Cerebellar cortex (tissue), 1 donor: ENCODE measurements at places on chromosomes 7 and 10.

DNA sequence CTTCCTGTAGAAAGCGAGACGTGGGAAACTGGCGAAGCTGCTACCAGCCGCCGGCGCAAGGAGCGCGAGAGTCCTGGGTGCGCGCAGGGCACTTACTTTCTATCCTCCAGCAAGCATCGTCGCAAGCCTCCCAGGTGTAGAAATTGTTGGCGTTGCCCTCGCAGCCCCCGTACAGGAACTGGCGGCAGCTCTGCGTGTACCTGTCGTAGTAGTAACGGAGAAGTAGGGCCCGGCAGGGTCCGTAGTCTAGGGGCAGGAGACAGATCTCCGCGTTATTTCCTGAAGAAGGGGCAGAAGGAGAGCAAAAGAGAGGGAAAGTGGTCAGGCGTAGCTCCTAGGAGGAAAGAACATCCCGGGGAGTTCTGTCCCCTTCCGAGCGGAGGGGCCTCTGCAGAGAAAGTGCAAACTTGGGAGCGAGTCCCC is 501 bp downstream of the TFPI2 start:
- DNase-seq = no peak

GRCh38 chr7:146366938-146367337 is 250.3 kb downstream of the CNTNAP2 start:
- DNase-seq = no peak

DNA sequence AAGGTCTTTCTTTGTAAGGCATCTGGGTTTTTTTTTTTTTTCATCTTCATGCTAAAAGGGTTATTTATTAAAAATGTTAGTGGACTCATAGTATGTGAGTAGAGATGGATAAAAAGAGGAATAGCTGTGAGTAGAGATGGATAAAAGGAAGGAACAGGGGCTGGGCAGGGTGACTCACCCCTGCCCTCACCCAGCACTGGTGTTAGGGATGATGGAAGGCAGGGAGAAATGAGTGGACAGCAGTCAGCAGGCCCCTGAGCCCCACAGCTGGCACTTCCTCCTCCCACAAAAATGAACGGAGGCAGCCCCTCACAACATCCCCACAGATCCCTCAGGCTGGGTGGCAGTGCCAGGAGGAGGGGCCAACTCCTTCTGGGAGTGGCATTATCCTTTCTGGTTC is 39.3 kb downstream of the ANTXRL start:
- DNase-seq = no peak

DNA sequence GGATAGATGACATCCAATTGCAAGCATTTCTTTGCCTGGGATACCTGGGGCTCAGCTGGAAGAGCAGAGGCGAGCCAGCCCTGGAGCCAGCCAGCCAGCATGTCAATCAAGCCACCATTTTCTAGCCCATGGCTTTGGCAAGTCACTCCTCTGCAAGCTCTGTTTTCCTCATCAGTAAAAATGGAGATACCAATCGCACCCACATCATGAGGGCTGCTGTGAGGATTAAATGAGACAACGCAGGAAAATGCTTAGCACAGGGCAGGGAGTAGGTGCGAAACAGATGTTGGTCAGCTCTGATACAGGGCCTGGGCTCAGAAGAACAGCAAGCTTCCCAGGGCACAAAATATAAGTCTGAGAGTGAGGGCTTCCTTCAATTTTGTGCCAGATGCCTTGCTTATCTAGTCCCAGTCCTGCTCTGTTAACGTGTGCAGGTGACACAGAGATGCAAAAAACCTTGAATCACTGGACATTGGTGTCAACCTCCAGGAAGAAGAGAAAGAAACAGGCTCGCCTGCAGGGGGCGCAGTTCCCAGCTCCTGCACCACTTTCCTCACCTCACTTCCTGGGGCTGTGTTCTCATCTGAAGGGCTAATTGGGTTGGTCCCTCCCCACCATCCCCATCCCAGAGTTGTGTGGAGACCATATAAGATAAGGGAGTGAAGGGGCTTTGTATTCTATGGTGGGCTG is 72.8 kb upstream of the CACUL1 start:
- DNase-seq = no peak

- DNase-seq = no peak
These were observed 2.5 kb upstream of the BTRC start for GRCh38 chr10:101351477-101351876.

DNA sequence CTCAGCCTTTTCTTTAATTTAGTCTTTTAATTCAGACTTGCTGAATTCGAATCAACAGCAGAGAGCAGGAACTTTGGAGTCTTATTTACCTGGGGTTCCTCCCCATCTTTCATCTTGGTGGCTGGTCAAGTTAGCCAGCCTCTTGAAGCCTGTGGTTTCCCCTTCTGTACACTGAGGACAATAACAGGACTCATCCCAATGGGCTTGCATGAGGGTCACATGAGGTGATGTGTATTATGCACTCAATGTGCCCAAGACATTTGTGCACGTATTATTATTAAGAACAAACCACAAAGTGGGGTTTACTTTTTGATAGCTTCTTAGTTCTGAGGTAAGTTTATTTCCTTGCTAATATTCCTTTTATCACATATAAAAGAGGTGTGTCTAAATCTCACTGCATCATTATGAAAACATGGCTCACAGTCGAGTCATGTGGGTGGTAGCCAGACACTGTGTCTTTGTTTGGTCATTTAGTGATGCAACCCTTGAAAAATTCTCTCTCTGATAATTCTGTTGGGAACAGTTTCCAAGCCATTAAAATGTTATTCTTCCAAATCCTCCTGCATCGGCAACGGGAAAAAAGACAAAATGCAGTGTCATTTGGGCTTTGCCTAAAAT is 86.5 kb upstream of the GRB10 start:
- DNase-seq = no peak

DNA sequence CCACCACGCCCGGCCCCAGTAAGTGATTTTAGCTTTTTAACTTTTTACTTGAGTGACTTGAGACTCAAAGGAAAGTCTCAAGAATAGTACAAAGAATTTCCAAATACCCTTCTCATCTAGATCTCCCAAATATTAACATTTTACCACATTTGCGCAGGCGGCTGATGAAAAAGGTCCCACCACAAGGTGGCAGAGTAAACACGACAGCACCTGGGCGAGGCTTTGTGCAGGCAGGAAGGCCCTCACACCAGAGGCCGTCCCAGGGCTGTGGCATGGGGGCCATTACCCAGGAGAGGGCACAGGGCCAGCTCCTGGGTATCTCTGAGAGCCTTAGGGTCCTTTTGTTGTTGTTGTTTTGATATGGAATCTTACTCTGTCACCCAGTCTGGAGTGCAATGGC is 50.0 kb upstream of the WIPI2 start:
- DNase-seq = peak; percentile 30

DNA sequence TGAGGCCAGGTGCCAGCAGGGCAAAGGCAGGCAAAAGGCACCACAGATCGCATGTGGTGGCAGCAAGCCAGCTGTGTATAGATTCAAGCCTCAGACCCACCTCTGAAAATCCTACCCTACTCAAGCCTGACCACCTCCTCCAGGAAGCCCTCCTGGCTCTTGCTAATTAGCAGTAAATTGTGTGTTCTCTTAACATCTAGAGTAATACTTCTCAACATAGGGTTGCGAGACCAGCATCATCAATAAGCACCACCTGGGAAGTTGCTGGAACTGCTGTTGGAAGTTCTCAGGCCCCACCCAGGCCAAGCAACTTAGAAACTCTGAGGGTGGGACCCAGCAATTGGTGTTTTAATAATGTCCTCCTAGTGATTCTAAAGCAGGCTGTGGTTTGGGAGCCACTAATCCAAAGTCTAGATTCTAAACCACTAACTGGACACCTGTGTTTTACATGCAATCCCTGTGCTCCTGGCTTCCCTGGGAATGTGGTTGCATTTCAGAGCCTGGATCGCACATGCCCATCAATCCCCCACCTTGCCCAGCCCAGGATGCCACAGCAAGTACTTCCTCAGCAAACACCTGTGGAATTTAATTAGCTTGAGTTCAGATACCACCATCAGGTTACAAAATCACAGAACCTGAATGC is 46.2 kb downstream of the KCNMA1 start:
- no peak for DNase-seq

DNA sequence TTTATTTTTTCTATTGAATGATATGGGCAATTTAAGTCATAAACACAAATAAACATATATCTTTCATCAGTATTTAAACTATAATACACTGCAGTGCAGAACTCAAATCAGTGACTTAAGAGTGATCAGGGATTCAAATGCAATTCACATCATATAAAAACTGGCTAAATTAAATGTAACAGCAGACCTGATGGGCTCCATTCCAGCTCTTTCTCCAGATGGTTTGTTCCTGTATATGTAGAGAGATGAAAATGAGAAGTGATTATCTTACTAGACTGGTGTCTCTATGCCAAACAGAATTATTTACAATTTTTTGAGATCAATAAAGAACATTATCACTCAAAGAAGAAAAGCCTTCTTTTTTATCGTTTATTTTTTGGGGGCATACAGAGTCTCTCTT is 568.8 kb upstream of the ADARB2 start:
- DNase-seq = no peak

GRCh38 chr10:86066696-86067095 is 299.9 kb downstream of the GRID1 start:
- no peak for DNase-seq

DNA sequence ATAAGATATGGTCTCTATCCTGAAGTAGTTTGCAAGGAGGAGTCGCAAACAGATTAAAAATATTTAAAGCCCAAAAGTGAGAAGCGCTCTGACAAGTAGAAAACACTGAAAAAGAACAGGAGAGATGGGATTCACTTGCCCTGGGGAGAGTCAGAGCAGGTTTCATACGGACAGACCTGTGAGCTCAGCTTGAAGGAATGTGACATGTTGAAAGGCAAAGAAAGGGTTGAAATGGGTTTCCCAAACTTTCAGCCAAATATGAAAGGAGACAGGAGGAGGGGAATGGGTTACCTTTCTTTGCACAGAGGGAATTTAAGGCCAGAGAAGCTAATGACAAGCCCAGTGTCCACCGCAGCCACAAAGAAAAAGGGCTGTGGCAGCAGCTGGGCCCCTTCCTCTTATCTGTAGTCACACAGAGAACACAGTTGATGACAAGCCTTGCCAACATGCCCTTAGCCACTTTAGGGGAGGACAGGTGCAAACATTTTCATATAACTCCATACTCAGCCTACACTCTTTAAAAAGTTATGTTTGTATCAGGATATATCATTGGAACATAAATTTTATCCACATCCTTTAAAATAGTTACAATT is 14.9 kb downstream of the HOXA1 start:
- no peak for DNase-seq

- peak; percentile 35 for DNase-seq
These were observed 60.6 kb upstream of the DNAAF5 start for GRCh38 chr7:665736-666453.

- no peak for DNase-seq
These were observed 749.4 kb downstream of the XPNPEP1 start for GRCh38 chr10:109173937-109174336.

- no peak for DNase-seq
These were observed 39.7 kb upstream of the SEMA3D start for GRCh38 chr7:85226361-85227085.

DNA sequence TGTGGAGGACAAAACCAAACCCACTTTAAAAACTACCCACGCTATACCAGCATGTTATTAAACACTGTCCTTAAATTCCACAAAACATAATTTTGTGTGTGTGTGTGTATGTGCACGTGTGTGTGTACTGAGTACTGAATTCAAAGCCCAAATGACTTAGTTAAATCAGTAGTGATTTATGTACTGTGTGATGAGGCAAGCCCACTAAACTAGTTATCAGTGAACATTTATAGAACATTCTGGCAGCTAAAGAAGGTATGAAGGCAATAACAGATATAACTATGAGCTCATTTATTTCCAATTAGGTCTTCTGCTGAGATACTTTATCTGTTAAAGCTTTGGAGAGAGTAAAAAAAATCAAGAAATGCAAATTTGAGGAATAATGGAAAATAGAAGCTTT is 115.1 kb downstream of the CPED1 start:
- DNase-seq = no peak

- DNase-seq = no peak
These were observed 128.7 kb downstream of the AKR1D1 start for GRCh38 chr7:138204982-138205298.

GRCh38 chr7:43572516-43573049 is 10.3 kb upstream of the STK17A start:
- DNase-seq = no peak

DNA sequence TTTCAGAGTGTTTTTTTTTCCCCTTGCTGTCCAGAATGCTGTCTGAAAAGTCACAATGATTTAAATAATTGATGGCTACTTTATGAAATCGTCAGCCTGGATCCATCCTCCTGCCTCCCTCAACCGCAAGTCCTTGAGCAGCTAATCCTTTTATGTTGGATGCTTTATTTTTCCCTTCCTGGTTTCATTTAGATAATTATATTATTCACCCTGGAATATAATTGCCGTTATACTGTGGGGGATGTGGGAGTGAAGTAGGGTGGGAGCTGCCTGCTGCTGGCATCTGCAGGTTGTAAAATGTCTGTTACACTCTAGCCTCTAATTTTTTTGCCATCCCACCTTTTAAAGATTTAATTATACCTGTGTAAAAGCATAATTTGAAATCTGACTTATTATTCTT is 290.5 kb upstream of the LRGUK start:
- no peak for DNase-seq

DNA sequence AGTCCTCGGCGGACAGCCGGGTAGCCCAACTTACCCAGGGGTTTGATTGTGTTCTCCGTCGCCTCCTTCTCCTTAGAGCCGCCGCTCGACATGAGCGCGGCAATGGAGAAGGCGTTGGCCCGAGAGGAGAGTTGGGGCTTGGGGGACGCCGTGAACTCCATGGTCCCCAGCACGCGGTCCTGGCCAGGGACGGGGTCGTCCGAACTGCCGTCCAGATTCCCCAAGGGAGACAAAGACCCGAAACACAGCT is 515 bp downstream of the TBX20 start:
- no peak for DNase-seq
